CD8-positive, alpha-beta memory T cell (primary cell): ENCODE measurements at places on chromosomes 6 and 20. TPM values are rescaled to one million over a fixed set of nuclear protein-coding genes. Genes with fewer than 3 reads are reported as not detected.

GRCh38 chr6:68468244-68468884 is 166.7 kb upstream of the ADGRB3 start:
- no peaks in the 10 kb centered on the region for H3K27me3 ChIP-seq
- H3K27ac ChIP-seq, result no peak overlapping the region
- H3K36me3 ChIP-seq, result no peaks in the 10 kb centered on the region
- no peak overlapping the region for H3K4me3 ChIP-seq
- no peaks in the 10 kb centered on the region for H3K4me1 ChIP-seq

DNA sequence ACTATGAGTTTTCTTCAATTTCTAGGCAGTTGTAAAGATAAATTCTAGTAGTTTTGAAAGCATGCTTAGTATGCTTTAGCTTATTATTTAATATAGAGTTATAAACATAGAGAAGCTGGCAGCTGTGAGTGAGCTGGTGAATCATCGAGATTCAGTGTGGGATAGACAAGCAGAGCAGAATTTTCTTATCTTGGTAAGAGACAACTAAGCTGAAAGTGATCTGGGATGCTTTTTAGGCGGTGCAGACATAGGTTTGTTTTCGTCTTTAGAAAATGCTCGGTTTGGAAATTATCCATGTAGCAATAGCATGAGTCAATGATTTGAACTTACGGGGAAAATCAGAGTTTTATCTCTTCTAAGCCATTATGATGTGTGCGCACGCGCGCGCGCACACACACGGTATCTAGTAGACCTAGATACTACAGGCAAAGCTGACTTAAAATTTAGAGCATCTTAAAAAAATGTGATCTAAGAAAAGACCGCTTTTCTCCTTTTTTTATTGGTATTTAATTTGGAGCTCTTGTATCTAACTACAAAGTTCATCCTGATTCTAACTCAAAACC is 128.3 kb upstream of the MAP3K7 start:
- no peaks in the 10 kb centered on the region for H3K27me3 ChIP-seq
- no peaks in the 10 kb centered on the region for H3K4me1 ChIP-seq
- no peak overlapping the region for H3K4me3 ChIP-seq

DNA sequence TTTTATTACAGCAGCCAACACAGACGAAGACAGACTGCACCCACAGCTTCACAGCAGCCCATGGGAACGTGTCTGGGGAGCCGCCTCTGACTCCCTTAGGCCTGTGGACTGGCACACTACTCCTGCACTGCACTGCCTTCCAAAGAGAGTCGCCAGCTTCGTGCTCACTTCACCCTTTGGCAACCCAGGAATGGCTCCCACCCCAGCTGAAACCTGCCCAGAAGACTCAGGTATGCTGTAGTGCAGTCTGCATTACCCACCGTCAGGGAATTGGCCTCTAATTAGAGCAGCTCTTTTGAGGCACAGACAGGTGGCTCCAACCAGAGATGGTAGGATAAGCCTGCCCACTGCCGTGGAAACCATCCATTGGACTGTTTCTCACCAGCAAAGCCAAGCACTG is 39.9 kb upstream of the FRMD1 start:
- H3K4me3 ChIP-seq, result no peak overlapping the region
- no peak overlapping the region for H3K27ac ChIP-seq
- no peak for DNase-seq
- no peaks in the 10 kb centered on the region for H3K4me1 ChIP-seq
- no peaks in the 10 kb centered on the region for H3K36me3 ChIP-seq
- H3K27me3 ChIP-seq, result no peaks in the 10 kb centered on the region

- no peaks in the 10 kb centered on the region for H3K27me3 ChIP-seq
- no peak overlapping the region for H3K27ac ChIP-seq
- H3K36me3 ChIP-seq, result peaks cover 7% of the 10 kb centered on the region
- DNase-seq, result no peak
These were observed 1.6 kb downstream of the MRGBP start for GRCh38 chr20:62797671-62798532.

DNA sequence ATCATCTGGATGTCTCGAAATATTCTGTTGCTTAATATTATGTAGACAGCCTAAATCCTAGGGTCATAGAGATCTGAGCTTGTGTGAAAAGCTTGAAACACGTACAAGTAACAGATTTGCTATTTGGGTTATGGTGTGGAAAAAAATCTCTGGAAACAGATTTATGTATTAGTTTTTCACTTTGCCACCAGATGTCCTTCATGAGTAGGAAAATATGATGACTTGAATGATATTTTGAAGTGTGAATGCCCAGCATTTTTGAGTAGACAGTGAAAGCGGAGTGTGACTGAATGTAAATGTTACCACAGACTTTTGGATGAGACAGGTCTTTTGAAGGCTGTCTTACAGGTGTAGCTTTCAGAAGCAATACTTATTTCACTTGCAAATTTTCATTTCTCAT is 4.2 kb upstream of the BMP6 start:
- H3K4me1 ChIP-seq, result no peaks in the 10 kb centered on the region
- no peak for DNase-seq
- no peak overlapping the region for H3K4me3 ChIP-seq
- peaks cover 15% of the 10 kb centered on the region for H3K27me3 ChIP-seq
- H3K27ac ChIP-seq, result no peak overlapping the region

DNA sequence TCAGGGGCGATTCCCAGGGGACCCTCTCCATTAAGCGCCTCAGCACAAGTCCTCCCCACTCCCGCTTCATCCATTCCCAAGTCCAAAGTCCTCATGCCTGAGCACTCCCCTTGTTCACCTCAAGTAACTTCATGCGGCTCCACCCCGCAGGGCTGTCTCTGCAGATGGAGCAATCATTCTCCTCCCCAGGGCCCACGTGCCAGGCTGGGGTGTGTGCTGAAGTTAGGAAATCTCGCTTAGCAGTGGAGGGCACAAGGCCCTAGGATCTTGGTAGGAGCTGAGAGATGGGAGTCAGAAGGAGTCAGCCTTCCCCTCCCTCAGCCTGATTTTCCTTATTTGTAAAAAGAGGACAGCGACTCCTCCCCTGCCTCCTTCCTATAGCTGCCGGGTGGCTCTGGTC is 3.5 kb downstream of the TGM3 start:
- no peak overlapping the region for H3K27ac ChIP-seq
- no peaks in the 10 kb centered on the region for H3K4me1 ChIP-seq
- H3K36me3 ChIP-seq, result no peaks in the 10 kb centered on the region

DNA sequence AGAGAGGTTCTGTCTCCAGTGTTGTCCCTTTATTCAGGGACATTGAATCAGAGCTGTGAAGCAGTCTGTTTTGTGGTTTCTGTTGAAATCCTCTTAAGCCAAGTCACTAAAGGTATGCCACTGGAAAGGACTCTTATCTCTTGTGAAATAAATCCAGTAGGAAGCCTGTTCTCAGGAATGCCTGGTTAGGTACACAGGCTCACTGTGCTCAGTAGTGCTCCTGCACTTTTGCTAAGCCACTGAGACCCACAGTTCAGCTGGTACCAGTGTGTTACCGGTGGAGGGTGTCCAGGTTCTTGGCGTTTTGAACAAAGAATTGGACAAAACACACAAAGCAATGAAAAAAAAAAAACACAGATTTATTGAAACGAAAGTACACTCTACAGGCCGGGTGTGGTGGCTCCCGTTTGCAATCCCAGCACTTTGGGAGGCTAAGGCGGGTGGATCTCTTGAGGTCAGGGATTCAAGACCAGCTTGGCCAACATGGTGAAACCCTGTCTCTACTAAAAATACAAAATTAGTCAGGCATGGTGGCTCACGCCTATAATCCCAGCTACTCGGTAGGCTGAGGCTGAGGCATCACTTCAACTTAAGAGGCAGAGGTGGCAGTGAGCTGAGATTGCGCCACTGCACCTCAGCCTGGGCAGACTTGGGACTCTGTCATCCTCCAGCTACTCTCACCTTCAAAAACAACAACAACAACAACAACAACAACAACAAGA is 186.1 kb downstream of the JARID2 start:
- DNase-seq, result no peak
- H3K4me1 ChIP-seq, result peaks cover 46% of the 10 kb centered on the region
- no peak overlapping the region for H3K4me3 ChIP-seq
- H3K27me3 ChIP-seq, result no peaks in the 10 kb centered on the region
- no peak overlapping the region for H3K27ac ChIP-seq

DNA sequence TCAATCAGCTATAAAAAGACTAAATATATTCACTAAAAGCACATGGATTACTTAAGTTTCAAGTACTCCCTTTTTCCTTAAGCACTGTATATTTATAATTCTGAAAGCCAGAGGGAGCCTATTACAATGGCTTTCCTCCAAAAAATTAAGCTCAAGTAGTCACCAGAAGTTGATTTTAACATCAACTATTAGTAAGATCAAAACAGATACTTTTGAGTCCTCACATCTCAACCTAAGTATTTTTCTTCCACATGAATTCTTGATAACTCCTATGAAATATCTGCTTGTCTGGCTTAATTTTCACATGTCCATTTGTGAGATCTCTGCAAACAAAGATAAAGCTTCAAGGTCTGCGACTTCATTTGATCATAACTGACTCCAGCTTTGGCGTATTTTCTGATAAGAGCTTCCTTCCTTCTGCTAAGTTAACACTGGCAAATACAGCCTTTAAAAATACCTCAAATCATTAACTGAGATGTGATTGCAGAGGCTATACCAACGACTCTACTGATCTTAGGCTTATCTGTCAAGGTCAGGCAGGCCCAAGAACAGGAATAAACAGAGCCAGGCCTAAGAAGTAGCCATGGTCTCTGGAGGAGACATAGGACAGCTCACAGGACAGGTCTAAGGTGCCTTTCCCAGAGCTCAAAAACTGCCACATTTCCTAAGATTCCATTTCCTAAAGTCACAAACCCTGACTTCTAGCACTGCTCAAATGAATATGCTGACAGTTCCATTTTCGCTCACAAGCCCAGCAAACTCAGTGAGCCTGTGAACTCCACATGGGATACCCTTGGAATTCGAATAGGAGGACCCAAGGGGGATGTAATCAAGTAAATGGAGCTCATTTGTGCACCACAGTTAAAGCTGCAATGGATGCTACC is 10.0 kb downstream of the SNX5 start:
- H3K4me3 ChIP-seq, result peak overlapping the region; percentile 28
- no peaks in the 10 kb centered on the region for H3K27me3 ChIP-seq
- peaks cover 28% of the 10 kb centered on the region for H3K36me3 ChIP-seq
- DNase-seq, result no peak

The ARFGEF3 gene
- 0.11 TPM for total RNA-seq
